Stimulated activated CD4-positive, alpha-beta T cell treated with anti-CD3 and anti-CD28 coated beads, Interleukin-4, amount 100 ng/mL, for 24 hours (primary cell): ENCODE measurements at places on chromosomes 12 and 14.

GRCh38 chr14:22220427-22220826 is 368.6 kb downstream of the DAD1 start:
- no peak for DNase-seq

DNA sequence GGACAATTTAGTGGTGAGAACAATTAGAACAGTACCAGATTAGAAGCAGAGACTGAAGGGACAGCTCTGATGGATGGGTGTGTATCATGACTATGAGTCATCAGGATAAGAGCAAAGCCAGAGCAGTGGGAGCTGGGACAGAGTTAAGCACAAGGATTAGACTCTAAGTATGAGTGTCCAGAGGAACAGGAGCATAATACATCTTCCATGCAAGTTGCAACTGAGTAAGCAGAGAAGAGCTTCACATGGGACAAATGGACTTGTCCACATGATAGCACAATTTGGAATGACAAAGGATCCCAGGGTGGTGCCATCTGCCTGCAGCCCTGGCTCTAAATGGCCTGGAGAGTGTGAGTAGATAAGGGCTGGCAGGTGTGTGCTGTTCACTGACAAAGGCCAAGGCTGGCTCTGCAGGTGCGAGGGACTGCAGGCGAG is 226.4 kb upstream of the CAND1 start:
- DNase-seq = no peak

DNA sequence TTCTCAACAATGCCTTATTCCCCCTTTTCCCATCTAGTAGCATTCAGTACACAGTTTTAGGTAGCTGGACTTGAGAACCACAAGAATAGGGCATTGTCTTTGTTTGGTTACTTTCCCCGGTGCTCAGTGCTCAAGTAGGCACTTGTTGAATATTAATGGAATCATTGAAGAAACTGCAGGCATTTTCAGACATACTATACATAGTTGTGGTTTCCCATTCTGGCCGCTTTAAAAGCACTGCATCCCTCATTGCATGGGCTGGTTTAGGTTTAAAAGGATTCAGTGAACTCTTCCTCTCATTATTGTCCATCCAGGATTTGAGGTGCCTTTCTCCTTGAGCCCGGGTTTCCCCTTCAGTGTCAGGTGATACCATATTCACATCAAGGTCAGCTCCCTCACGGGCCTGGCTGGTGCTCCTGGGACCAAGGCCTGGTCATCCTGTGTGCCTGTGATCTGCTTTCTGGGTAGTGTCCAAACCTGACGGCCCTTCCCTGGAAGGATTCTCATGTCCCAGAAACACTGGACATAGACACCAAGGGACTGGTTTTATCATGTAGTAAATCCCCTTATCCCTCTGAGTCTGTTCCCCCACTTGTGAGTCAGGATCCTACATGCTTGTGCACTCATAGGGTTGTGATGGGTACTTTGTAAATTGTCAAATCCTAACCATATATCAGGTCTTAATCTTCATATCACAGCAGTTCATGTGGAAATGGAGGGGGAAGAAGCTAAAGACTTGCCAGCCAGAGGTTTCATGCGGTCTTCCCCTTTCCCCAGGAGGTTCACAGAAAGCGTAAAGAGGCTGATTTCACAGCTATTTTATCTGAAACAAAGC is 7.4 kb downstream of the TCP11L2 start:
- DNase-seq = no peak

GRCh38 chr12:124299628-124300388 is 4.9 kb downstream of the RFLNA start:
- DNase-seq = no peak

DNA sequence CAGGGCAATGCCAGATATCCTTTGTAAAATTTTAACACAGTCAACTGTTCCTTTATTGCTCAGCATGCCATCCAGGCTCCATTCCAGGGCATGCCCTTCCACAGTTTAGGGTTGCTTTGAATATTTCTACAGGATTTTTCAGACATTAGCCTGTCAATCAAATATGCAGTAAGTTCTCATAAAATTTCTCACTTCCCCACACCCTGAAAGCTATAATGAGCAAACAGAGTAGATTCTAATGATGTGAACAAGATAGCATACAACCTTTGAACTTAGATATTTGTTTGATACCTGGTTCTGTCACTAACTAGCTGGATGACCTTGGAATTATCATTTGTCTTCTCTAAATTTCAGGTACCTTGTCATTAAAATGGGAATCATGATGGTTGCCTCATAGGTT is 251.2 kb downstream of the SYT1 start:
- DNase-seq = no peak

DNA sequence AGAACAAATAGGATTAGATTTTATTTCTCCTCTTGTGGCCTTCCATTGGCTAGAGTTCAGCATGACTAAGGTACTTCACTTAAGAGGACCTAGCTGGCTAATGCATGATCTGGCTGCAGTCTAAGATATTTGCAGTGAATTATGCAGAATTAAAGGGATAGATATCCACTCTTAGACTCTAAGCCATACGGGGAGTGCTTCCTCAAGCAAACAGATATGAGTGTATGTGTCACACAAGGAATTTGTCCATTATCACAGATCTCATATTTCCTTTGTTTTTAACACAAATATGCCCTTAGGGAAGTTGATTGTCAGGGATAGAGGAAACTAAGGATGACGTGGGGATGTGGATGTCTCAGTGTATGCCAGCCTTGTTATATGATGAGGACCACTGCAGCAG is 88.1 kb upstream of the DHRS4 start:
- no peak for DNase-seq

- no peak for DNase-seq
These were observed at the start of gene P3H3 for GRCh38 chr12:6827982-6828780. TSS of gene P3H3 (plus strand) at chr12:6828407. CDS start at chr12:6828441, 34 bp downstream.

- DNase-seq = no peak
These were observed 1.3 kb upstream of the CD63 start for GRCh38 chr12:55729819-55730818.

- DNase-seq = no peak
These were observed 106.4 kb upstream of the TBX5 start for GRCh38 chr12:114512351-114512750.

- no peak for DNase-seq
These were observed 12.8 kb downstream of the ZFHX2 start for GRCh38 chr14:23538785-23539184.

GRCh38 chr14:99246536-99247097 is 25.4 kb downstream of the BCL11B start:
- no peak for DNase-seq

DNA sequence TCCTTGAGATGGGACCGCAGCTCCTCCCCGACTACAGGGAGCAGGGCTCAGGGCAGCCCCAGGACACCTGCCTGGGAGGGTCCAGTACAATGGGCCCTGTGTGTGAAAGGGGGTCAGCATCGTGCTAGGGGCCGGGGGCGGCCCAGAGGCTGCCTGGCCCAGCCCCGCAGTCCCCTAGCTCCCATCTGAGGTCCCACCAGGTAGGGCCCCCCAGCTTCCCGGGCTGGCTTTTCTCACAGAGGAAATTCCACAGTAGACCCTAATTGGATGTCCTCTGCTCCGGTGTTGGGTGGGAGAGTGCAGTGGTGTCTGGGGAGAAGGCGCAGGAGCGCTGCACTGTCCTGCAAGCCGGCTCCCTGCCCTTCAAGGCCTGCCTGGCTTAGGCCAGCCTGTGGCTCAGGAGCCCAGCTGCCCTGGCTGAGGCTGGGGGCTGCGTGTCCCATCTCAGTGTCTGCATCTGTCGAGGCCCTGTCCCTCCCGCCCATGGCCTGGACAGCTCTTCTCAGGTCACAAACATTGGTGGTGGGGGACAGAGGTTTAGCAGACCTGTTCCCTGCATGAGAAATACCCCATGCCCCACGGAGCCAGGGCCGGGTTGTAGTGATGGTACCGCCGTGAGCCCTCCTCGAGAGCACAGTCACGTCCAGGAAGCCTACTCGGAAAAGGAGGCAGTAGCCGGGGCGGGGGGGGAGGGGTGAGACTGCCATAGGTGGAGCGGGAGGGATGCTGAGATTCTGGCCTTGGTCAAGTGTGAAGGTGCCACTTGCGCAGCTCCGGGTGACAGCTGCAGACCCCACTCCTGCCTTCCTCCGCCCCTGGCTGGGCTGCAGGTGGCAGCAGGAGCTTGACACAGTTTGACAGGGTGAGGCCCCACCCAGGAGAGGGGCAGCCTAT is 11.6 kb downstream of the HIP1R start:
- DNase-seq = no peak

GRCh38 chr12:49708851-49709250 is 1.6 kb upstream of the FMNL3 start:
- DNase-seq = no peak
